ENCODE measurements at places on chromosomes 7 and 10.

DNA sequence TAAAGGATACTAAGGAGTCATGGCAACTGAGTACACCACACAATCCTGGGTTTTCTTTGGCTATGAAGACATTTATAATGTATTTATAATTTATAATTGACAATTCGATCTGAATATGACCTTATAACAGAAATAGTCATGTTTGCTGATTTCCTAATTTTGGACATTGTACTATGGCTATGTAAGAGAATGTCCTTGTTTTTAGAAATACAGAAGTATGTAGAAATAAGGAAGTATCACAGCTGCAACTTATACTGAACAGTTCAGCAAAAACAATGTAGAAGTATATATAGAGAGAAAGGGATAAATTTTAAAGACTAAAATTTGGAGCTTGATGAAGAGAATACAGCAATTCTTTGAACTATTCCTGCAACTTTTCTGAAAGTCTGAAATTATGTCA, 32.6 kb downstream of the PRLHR start:
- no peak for DNase-seq

- no peak for DNase-seq
These were observed 565.4 kb downstream of the NXPH1 start for GRCh38 chr7:8998762-8999161.

- DNase-seq: no peak
These were observed 30.9 kb downstream of the DNAJB12 start for GRCh38 chr10:72323771-72324191.

GRCh38 chr7:46207931-46208634, 287.0 kb upstream of the IGFBP3 start:
- peak; percentile 88 for DNase-seq

DNA sequence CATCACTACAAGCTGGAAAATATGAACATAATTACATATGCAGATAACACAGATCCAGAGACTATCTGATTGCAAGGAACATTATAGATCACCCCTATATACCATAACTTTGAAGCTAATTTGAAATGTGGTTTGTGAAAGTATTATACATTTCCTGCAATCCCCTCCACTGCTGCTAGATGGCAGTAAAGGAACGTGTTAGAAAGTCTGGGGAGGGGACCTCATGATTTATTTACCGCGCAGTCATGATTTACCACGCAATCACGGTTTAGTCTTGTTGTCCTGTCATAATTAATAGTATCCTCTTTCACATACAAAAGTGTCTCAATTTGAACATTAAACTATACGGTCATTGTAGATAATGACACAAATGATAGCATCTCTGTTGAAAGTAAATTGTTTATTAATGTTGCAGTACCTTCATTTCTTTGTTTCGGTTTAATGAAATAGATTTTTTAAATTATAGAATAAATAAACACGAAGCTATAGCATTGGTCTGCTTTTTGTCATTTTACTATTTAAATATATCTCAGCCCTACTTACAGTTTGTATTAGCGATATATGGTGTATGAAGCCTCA, 145.3 kb upstream of the PRSS1 start:
- peak; percentile 55 for DNase-seq

DNA sequence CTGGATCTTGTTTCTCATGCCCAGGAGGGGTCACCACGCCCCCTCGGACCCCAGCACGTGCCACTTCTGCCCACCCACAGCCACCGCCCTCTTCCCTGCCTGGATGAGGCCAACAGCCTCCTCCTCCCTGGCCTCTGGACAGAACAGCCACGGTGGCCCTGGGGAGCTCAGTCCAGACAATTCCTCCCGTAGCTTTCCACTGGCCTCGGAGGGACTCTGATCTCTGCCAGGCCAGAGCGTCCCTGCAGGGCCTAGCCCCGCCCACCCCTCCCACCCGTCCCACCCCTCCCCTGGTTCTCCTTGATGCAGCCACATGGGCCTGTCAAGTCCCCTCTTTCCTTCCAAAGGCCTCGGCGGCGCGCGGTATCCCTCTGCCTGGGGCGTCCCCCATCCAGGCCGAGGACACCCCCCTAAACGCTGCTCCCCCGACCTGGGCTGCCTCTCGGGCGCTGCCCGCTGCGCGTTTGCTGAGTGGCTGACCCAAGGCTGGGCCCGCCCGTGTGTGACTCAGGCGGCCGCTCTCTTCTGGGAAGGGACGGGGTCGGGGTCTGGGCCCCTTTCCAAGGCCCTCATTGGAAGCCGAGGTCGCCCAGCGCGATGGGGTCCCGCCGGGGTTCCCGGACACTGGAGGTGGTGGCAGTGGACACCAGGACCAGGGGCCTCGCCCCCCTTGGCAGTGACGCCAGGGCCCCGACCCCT, 557 bp downstream of the TMEM120A start:
- DNase-seq: peak; percentile 44

DNA sequence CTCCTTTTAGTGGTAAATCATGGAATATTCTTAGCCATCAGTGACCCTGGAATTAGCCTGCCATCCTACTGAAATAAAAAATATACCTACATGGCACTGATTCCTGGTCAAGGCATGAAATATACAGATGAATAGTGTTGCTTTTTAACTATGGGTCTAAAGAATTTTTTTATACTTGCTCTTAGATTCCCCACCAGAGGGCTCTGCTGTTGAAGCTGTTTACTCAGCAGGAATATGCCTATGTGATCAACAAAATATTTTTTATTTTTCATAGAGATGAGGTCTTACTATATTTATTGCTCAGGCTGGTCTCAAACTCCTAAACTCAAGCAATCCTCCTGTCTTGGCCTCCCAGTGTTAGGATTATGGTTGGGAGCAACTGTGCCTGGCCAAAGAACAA, 13.5 kb downstream of the ZC3HC1 start:
- no peak for DNase-seq

DNA sequence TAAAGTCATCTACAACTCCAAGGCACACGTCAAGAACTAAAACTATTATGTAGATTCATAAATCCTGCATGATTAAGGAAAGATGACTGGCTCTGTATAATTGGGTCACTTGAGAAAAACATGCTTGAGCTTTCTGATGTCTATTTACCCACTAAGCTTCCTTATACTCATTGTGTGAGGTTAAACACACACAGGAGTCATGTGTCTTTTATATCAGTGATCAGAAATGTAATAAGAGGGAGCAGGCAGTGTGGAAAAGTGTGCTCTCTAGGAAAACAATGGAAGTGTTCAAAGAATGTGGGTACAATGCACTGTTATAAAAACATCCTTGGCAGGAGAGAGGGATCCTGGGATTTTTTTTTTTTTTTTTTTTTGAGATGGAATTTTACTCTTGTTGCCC, 108.6 kb upstream of the ARID5B start:
- DNase-seq: no peak
